Stimulated activated CD8-positive, alpha-beta memory T cell treated with anti-CD3 and anti-CD28 coated beads, Interleukin-15, amount 100 ng/mL, for 24 hours (primary cell): ENCODE measurements at places on chromosomes 16 and 17.

- no peak for DNase-seq
These were observed 1149.1 kb upstream of the CDH8 start for GRCh38 chr16:63185235-63185780.

GRCh38 chr17:337866-338265, 14.7 kb downstream of the RPH3AL start:
- DNase-seq: no peak

GRCh38 chr16:28544998-28545397, 6.2 kb upstream of the NUPR1 start:
- no peak for DNase-seq

DNA sequence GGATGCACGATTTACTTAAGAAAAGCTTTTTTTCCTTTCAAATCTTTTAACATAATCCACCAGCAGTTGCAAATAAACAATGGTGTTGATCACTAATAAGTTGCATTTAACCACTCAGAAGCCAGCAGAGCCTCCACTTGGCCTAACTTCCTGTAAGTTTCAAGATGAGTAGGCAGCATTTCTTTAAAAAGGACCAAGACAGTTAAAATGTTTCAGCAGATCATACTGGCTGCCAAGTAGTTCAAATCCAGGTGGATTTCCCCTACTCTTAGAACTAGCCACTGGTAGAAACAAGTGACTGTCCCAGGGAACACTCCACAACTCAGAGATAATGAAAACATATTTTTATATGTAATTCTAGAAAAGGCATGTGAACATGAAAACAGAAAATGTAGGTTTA, 17.0 kb upstream of the RFFL start:
- no peak for DNase-seq

- no peak for DNase-seq
These were observed 80.8 kb downstream of the GAS7 start for GRCh38 chr17:10117581-10118001.

DNA sequence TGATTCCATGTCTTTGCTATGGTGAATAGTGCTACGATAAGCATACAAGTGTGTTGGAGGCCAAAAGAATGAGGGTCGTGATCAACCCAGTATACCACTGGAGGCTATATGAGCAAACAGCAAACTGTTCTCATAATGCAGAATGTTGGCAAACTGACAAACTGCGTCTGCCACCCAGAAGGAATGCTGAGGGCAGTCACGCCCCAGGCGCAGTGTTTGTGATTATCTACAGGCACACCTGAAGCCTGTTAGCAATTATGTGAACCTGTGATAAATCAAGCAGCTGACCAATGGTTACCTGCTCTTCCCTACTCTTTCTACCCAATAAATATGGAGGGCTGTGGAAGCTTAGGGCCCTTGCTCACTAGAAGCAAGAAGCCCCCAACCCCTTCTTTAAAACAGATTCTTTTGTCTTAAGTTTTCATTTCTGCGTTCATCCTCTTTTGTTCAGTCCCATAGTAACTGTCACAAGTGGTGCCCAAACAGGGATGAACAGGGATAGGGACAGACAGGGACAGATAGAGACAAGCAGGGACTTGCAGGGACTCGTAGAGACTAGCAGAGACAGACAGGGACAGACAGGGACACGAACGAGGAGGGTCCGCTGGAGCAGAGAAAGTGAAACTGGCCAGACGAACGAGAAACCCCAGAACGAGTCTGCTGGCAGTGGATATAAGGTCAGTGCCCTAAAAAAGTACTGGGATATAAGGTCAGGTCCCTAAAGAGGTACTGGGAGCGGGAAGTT, 25.1 kb downstream of the CD300LG start:
- DNase-seq: no peak

DNA sequence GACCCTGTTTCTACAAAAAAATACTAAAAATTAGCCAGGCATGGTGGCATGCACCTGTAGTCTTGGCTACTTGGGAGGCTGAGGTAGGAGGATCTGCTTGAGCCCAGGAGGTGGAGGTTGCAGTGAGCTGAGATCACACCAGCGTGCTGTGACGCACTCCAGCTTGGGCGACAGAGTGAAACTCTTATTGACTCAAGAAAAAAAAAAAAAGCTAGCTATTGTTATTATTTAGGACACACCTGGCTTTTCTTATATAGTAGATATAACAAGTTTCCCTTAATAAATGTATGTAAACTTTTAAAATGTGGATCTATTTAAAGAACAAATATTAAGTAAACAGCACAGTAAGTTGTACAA, 1.8 kb downstream of the RABEP2 start:
- no peak for DNase-seq

GRCh38 chr16:67702130-67702529, 17.0 kb downstream of the GFOD2 start:
- no peak for DNase-seq

GRCh38 chr16:87380403-87380802, 3.2 kb downstream of the FBXO31 start:
- no peak for DNase-seq

DNA sequence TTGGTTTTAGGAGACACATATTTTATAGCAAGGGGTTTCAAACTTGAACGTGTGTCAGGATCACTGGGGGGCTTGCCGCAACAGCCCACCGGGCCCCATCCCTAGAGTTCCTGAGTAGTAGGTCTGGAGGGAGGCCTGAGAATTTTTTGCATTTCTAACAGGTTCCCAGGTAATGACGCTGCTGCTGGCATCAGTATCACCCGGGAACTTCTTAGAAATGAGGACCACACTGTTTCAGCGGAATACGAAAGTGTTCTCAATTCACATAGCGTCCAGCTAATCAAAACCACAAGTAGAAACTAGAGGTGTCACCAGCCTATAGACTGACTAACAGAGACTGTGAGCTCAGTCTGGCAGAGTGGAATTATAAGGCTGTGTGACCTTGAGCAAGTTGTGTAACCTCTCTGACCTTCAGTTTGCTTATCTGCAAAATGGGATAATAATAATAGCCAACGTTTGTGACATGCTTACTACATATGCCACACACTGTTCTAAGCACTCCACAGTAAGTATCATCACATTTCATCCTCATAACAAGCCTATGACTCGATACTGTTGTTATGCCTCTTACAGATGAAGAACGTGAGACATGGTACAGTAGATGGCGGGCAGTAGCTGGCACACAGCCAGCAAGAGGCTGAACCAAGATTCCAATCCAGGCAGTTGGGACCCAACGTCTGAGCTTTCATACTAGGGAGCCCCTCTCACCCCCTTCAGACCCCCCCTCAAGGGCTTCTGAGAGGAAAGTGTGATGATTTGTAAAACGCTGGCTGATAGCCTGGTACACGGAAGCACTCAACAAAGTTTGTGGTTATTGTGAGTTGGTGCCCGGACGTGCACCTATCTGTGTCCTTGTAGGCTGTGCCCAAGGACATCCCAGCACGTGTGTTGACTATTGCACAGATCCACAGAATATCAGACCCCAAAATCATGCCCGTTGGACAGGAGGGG, 4.6 kb upstream of the ICAM2 start:
- peak; percentile 16 for DNase-seq

DNA sequence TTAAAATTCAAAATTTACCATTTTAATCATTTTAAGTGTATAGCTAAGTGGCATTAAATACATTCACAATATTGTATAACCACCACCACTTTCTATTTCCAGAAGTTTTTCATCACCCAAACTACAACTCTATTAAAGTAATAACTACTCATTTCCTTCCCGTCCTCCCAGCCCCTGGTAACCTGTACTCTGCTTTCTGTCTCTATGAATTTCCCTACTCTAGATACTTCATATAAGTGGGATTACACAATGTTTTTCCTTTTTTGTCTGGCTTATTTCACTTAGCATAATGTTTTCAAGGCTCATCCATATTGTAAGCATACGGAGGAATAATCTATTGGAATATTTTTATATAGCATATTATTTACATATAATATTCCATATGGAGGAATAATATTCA, 29.7 kb downstream of the ESRP2 start:
- DNase-seq: no peak

DNA sequence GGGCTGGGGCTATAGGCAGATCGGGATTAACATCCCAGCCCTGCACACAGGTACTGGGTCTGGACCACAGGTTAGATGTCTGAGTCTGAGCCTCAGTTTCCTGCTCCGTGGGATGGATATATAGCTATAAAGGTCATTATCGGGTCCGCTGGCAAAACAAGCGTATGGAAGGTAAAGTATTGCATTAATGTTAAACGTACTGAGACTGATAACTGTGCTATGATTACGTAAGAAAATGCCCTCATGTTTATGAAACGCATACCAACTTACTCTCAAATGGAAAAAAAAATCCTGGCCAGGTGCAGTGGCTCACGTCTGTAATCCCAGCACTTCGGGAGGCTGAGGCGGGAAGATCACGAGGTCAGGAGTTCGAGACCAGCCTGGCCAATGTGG, 135.2 kb downstream of the CCDC182 start:
- no peak for DNase-seq

GRCh38 chr17:2081564-2081963, 26.7 kb downstream of the HIC1 start:
- DNase-seq: no peak
